ENCODE measurements at places on chromosomes 5 and 9. TPM values are rescaled to one million over a fixed set of nuclear protein-coding genes. Genes with fewer than 3 reads are reported as not detected.

DNA sequence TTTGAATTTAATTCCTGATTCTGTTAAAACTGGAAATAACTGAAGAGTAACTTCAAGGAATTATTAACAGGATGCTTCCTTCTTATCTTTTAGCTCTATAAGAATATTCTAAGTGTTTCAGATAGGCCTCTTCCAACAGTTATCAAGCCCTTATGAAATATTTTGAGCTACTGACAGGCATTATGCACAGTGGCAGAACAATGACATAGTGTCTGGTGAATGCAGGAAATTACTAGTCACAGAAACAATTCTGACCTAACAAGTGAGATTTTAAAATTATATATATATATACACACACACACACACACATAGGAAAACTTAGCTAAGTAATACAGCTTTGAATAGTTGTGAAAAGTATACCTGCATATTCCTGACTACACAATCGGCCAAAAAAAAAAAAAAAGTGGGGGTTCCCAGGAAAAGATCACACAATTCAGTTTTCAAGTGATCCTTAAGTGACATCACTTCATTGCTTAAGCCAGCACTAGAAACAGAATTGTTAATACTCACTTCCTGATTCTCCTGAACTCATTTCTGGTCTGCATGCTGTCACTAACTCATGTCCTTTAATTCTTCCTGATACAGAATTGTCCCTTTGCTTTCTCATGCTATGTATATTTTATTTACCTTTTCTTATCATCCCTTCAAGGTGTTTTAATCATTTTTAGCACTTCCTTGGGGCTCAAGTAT, 77.3 kb downstream of the SLC25A46 start:
- no peaks in the 10 kb centered on the region for H3K4me1 ChIP-seq
- no peaks in the 10 kb centered on the region for H3K36me3 ChIP-seq
- DNase-seq, result no peak
- no peak overlapping the region for H3K4me3 ChIP-seq
- no peak overlapping the region for H3K27ac ChIP-seq
- no peaks in the 10 kb centered on the region for H3K27me3 ChIP-seq

DNA sequence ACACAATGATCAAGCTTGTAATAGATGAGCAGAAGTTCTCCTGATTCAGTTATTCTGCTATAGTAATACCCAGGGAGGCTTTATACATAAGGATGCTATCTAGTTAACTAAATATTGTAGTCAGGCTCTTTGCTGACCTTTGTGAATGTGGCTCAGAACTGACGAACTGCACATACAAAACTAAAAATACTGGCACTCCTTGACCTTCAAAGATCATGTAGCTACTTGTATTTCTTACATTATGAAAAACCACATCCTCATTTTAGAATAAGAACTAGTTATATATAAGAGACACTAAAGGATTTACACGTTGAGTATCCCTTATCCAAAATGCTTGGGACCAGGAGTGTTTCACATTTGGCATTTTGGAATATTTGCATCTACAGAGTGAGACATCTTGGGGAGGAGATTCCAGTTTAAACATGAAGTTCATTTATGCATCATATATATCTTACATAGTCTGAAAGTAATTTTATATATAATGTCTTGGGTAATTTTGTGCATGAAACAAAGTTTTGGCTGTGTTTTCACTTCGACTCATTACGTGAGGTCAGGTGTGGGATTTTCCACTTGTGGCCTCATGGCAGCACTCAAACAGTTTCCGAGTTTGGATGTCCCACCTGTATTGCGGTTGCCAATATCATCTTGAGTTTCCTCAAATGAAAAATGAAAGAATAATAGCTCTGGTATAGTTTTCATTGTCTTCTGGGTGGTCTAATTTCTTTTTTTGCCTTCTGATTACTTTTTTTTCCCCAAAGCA, 58.4 kb upstream of the FBXL7 start:
- H3K27me3 ChIP-seq, result no peaks in the 10 kb centered on the region
- DNase-seq, result no peak
- H3K27ac ChIP-seq, result no peak overlapping the region
- no peak overlapping the region for H3K4me3 ChIP-seq

GRCh38 chr9:98453589-98454311, 198.3 kb upstream of the TBC1D2 start:
- H3K27ac ChIP-seq, result no peak overlapping the region

DNA sequence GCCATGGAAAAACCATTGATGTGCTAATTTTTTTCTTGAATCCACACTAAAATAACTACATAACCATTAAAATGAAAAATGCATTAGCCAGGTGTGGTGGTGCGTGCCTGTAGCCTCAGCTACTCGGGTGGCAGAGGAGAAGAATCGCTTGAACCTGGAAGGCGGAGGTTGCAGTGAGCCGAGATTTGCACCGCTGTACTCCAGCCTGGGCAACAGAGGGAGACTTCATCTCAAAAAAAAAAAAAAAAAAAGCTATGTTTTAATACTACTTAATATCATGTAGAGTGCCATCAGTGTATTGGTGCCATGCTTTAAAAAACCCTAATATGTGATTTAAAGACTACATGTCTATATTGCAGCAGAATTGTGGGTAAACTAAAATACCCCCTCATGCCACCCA, 58.9 kb downstream of the NDFIP1 start:
- no peak overlapping the region for H3K27ac ChIP-seq
- no peaks in the 10 kb centered on the region for H3K27me3 ChIP-seq
- no peaks in the 10 kb centered on the region for H3K4me1 ChIP-seq
- no peaks in the 10 kb centered on the region for H3K36me3 ChIP-seq
- no peak overlapping the region for H3K4me3 ChIP-seq

GRCh38 chr5:107320846-107321245, 349.9 kb downstream of the EFNA5 start:
- H3K27ac ChIP-seq, result no peak overlapping the region
- no peaks in the 10 kb centered on the region for H3K27me3 ChIP-seq
- H3K36me3 ChIP-seq, result no peaks in the 10 kb centered on the region
- no peak for DNase-seq
- H3K4me1 ChIP-seq, result no peaks in the 10 kb centered on the region

GRCh38 chr5:80406980-80407734, 707 bp upstream of the ZFYVE16 start:
- H3K4me1 ChIP-seq, result peaks cover 22% of the 10 kb centered on the region
- no peaks in the 10 kb centered on the region for H3K27me3 ChIP-seq
- peak overlapping the region; percentile 51 for H3K4me3 ChIP-seq
- H3K36me3 ChIP-seq, result no peaks in the 10 kb centered on the region

DNA sequence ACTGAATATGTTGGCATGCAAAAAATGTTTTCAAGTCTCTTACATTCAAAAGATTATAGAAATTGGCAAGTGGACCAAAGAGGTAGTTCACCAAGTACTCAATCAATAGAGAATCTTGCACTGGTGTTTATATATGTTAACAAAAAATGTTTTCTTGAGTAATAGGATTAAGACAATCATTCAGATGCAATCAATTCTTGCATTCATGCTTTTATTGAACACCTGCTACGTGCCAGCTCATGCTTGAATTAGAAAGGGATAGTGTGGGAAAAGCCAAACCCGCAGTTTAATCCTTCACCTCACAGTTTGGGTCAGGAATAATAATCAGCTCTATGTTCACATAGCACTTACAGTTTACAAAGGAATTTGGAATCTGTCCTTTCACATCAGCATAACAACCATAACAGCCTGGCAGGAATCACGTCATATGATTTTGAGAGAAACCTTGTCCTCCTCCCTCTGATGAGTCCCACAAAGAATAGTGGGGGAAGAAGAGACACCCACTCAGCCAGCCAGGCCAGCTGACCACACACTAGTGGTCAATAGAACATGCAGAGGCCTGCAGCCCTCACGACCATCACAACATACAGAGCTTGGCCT, 36.8 kb upstream of the FRRS1L start:
- no peak for DNase-seq
- no peaks in the 10 kb centered on the region for H3K4me1 ChIP-seq
- no peaks in the 10 kb centered on the region for H3K36me3 ChIP-seq
- no peaks in the 10 kb centered on the region for H3K27me3 ChIP-seq

Gene PCDHGA12
- 12.0 TPM for total RNA-seq

Gene CD74
- 675 TPM for total RNA-seq

Gene FCN2
- not detected for total RNA-seq

- no peak overlapping the region for H3K4me3 ChIP-seq
- DNase-seq, result no peak
- H3K4me1 ChIP-seq, result no peaks in the 10 kb centered on the region
- H3K27ac ChIP-seq, result no peak overlapping the region
- H3K27me3 ChIP-seq, result no peaks in the 10 kb centered on the region
Measured at GRCh38 chr5:167899490-167900070, 391.9 kb upstream of the WWC1 start.

Gene BSPRY
- total RNA-seq, result 66.5 TPM

DNA sequence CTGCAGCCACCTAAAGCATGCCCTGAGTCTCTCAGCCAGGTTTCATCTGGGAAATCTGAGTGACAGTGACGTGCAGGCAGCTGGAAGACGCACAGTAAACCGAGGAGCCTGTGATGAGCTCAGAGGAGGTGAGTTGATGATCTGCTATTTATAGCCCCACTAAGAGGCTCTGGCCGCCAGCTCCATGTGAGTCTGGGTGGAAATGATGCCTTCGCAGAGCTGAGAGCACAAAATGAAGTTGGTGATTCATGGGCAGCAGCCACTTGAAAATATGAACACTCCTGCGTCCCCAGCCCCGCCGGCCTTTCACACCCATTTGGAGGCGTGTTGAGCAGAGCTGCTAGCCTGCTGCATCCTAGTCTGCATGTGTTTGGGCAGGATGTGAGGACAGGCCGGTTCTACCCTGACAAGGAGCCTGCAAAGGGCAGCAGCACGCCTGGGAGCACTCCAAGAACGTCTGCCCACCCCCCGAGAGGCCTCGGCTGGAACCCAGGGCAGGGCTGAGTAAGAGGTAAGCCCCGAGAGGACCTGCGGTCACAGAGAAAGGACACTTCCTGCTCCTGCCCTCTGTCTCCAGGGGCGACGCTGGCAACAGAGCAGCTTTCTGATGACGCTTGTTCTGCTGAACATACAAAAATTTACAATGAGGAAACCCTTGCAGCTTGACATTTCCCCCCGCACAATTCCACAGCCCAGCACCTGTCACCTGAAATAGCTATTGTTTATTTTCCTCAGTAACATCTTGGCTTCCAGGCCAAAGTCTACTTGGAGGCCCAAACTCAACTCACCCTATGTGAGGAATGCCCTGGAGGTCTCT, 25.1 kb upstream of the CDKN2AIPNL start:
- peak overlapping the region; percentile 91 for H3K27ac ChIP-seq
- peaks cover 45% of the 10 kb centered on the region for H3K4me1 ChIP-seq
- H3K27me3 ChIP-seq, result no peaks in the 10 kb centered on the region
- no peak overlapping the region for H3K4me3 ChIP-seq
- DNase-seq, result peak; percentile 90
- no peaks in the 10 kb centered on the region for H3K36me3 ChIP-seq
